ENCODE measurements at places on chromosomes 4 and X.
A peak's percentile ranks its signal among the peaks of the same experiment; 100 is the strongest.

DNA sequence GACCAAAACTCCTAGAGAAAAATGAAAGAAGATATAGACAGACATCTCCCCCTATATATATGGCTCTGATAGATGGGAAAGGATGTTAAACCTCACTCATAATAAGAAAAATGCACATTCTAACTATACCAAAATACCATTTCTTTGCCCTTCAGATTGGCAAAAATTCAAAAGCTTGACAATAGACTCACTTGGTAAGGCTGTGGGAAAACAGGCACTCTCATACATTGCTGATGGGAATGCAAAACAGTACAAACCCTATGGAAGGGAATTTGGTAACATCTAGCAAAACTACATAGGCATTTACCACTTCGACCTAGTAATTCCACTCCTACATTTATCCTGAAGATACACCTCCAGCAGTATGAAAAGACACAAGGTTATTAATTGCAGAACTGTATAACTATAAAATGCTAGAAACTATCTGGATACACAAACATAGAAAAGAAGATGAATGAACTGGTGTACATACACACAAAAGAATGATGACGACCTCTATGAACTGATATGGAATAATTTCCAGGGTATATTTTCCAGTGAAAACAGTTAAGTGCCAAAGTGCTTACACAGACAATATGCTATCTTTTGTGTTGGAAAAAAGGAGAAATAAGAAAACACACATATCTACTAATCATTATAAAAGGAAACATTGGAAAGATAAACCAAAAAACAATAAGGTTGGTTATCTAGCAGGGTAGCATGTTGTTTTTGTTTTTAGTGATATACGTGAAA lies 48.5 kb downstream of the WDFY3 start:
- DNase-seq: no peak

DNA sequence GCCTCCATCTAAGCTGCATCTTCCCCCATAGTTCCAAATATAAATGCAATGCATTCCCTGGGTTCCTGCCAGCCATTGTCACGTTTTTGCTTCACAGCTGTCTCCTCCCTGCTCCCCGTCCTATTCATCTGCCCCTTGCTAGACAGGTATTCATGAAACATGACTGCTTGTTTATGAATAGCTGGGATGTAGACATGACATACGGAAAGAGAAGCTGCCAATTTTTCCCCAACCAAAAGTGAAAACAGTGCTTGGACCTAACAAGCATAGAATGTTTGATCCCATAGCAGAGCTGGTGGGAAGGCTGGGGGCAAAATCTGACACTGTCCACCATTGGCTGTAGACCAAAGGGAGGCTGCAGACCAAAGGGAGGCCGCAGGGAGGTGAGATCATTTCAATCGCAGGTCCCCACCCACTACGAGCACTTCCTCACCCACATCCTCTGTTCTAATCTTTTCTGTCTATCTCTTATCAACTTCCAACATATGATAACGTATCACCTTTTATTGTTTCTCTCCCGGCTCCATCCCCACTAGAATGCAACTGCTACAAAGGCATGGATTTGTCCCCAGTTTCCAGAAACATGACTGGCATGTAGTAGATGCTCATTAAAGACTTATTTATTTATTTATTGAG lies 8.5 kb upstream of the GYG2 start:
- no peak for DNase-seq

DNA sequence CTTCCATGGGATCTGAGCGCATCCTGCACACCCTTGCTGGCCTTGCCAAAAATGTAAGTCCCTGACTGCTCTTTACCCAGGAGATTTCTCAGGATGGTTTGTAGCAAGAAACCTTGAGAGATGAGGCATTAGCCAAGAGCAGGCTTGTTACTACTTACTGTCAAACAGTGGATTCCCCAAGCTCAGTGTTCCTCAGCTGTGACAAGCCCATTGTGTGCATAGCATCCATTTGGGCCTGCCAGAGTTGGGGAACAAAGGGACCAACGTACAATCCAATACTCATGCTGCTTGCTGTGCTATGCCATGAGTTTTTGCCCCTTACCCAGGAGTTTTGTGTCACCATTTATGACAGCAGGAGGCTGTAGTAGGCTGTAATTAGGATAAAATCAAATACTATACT lies 267.6 kb downstream of the TENM3 start:
- DNase-seq: no peak

GRCh38 chr4:2672700-2673099 lies 83.4 kb downstream of the TNIP2 start:
- DNase-seq: no peak

DNA sequence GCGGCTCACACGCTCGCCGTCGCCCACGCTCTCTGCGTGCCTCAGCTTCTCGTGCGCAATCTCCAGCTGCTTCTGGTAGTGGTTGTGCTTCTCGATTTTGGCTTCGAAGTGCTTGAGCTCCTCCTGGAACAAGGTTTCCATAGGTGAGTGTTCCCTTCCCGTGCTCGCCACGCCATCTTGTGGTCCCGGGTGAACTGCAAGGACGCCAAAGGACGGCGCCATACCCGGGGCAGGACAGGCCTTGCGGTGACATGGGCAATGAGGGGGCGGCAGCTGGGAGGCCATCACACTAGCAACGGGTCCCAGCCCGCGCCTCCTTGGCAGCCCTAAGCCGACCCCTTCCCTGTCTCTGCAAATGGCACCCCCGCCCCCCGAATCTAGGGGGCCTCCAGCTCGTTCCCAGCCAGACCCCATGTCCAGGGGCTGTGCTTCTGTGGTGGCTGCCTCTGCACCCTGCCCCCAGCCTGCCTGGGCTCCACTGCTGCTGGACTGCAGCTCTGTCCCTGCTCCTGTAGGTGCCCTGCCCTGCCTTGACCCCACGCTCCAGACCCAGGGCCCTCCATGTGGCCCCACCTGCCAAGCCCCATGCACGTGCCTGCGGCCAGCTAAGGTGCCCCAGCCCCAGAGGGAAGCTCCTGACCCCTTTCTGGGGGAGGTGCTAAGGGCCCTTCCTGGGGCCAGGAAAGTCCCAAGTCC lies 17.3 kb downstream of the LRPAP1 start:
- no peak for DNase-seq

DNA sequence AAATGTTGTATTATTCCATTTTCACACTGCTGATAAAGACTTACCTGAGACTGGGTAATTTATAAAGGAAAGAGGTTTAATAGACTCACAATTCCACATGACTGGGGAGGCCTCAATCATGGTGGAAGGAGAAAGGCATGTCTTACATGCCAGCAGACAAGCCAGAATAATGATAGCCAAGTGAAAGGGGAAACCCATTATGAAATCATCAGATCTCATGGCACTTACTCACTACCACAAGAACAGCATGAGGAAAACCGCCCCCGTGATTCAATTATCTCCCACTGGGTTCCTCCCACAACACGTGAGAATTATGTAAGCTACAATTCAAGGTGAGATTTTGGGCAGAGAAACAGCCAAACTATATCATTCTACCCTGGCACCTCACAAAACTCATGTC lies 2535.1 kb downstream of the ARAP2 start:
- no peak for DNase-seq

- no peak for DNase-seq
Measured at GRCh38 chr4:84673475-84674240, 90.7 kb downstream of the CDS1 start.

DNA sequence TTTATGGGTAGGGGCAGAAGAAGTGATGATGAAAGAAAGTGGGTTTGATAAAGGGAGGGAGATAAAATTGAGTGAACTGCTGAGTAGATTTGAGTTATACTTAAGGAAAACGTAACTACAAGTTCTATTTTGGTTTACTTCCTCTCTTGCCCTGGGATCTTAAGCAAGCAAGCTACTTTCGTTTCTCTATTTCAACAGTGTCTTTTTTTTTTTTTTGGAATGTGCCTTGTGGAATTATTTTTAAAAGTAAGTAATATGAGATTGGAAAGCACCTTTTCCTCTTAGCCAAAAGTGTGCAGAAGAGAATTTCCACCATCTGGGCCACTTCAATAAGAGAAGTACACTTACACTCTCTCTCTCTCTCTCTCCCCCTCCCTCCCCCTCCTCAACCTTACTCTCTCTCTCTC lies 16.0 kb upstream of the C4orf36 start:
- no peak for DNase-seq

DNA sequence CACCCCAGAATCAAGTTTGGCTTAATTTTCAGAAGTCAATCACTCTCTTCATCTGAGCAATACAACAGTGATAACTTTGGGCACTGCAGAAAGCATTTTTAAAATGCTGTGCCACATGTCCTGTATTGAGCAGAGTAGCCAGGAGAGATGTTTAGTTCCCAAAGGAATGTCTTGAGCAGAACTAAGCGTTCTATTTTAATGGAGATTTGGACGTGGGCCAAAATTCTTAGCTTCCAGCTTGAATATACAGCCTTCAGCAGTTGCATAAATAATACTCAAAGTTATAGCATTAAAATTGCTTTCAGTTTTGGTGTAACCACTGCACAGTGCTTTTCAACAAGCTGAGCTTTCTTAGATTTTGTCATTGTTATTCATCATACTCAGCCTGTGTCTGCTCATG lies 679.2 kb downstream of the NLGN4X start:
- DNase-seq: no peak

DNA sequence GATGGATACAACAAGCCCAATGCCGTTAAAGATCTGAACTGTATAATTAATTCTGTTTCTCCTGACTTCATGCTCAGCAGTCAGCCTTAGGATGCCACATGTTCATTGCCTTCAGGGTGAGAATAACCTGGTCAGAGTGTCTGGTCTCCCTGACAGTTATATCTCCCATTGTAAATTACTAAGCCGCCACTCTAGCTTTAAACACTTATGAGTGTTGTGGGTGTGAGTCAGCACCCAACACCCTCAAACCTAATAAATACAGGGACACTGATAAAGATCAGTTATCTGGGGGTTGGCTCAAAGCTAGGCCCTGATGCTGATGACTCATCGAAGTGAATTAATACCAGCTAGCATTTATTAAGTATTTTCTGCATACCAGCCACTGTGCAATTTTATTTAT lies 64.9 kb upstream of the DYNLT3 start:
- no peak for DNase-seq

- no peak for DNase-seq
Measured at GRCh38 chr4:165588534-165589315, 209.9 kb downstream of the CPE start.

DNA sequence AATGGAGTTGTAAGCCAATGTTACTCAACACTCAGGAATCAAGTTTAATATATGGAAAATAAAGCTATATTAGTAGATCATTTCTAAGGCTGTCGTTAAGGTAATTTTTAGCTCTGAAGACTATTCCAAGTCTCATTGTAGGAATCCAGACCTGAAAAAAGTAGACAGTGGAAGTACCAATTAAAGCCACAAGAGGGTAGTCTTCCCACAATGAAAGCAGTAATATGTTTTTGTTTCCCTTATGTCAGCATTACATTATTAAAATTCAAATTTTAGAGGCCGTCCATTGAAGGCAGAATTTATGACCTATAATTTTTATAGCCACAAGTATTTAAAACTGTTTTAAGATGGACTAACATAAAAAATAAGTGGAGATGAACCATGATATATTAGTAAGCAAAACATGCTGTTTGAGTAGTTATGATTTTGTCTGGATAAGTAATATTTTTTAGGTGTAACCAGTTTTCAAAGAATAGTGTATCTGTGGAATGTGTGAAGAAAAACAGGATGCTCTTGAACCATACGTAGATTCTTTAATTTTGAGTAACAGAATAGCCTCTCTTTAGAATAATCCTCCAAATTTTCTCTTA lies 372.6 kb upstream of the TECRL start:
- DNase-seq: no peak

GRCh38 chrX:123899701-123900100 lies 39.8 kb downstream of the XIAP start:
- no peak for DNase-seq

- no peak for DNase-seq
Measured at GRCh38 chr4:32847461-32847860, 2127.3 kb downstream of the PCDH7 start.

- DNase-seq: no peak
Measured at GRCh38 chrX:3044671-3045070, 3.4 kb downstream of the ARSF start.

GRCh38 chr4:173501592-173502150 lies 28.4 kb downstream of the HAND2 start:
- no peak for DNase-seq

- DNase-seq: no peak
Measured at GRCh38 chr4:22356987-22357596, 158.8 kb downstream of the ADGRA3 start.

- no peak for DNase-seq
Measured at GRCh38 chr4:153471698-153472093, 5.5 kb downstream of the TMEM131L start.

- DNase-seq: peak; percentile 69
Measured at GRCh38 chrX:137051978-137052642, 18.3 kb upstream of the GPR101 start.

DNA sequence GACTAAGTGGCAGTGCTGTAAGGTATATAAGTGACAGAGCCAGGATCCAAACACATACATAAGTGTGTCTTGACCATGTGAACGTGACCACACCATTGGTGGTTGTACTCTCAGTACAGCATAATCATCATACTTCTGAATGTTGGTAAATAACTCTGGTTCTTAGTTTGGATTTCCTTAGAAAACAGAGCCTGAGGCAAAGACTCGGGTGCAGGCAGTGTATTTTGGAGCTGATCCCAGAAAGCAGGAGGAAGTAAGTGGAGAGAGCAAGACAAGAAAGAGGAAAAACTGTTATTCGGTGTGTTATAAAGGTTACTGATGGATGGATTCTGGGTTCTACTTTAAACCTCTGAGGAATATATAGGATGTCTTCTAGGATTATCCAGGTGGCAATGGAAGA lies 127.9 kb downstream of the SLC39A8 start:
- DNase-seq: no peak

- DNase-seq: peak; percentile 83
Measured at GRCh38 chrX:74535408-74536151, 78.8 kb downstream of the RLIM start.

DNA sequence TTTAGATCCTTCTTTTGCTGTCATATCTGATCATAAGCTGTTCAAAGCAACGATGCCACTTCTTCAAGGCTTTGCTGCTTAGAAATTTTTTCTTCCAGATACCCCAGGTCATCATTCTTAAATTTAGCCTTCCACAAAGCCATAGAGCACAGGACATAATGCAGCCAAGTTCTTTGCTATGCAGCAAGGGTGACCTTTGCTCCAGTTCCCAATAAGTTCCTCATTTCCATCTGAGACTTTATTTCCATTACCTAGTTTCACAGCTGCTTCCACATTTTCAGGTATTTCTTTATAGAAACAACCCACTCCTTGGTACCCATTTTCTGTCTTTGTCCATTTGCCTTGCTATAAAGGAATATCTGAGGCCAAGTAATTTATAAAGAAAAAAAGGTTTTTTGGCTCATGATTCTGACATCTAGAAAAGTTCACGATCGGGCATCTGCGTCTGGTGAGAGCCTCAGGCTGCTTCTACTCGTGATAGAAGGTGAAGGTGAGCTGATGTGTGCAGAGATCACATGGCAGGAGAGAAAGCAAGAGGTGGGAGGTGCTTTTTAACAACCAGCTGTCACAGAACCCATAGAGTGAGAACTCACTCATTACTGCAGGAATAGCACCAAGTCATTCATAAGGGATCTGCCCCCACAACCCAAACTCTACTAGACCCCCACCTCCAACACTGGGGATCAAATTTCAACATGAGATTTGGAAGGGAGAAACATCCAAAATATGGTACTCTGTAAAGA lies 11.8 kb upstream of the TASL start:
- no peak for DNase-seq
